Activated CD8-positive, alpha-beta memory T cell treated with anti-CD3 and anti-CD28 coated beads for 1 hour (primary cell): ENCODE measurements at places on chromosomes 6 and 20.

DNA sequence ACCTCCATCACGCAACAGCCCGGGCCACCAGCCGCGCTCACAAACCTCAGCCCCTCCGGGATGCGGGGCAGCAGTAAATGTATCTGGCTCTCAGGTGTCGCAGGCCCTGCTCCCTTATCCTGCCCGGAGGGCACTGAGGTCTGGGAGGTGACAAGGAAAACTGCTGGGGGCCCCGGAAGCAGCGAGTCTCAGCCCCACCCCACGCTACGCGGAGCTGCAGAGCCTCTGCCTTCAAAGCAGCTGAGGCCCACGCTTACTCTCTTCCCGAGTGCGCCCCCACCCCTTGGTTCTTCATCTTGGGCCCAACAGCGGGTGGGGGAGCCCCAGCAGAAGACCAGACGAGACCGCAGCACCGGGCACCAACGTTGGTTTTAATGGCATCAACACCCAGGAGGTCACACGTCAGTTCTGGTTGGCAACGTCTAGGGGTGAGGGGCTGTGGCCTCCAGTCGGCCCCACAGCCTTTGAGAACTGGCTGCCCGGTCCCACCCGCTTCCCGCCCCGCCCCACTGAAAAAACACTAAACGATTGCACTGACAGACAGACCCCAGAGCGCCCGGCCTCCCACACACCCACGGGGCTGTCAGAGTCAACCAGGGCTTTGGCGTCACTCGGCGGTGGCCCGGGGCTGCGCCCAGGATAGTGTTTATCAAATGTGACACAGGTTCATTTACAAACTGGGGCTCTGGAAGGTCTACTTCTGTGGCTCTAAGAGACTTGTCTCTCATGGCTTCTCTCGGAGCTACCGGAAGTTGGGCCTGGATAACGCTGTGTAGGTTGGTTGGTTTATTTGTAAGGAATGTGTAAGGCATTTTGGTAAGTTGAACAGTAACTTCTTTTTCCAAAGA, 43.7 kb downstream of the DSTN start:
- no peak for DNase-seq

GRCh38 chr6:118356054-118356453, 192.0 kb upstream of the PLN start:
- DNase-seq, result no peak

DNA sequence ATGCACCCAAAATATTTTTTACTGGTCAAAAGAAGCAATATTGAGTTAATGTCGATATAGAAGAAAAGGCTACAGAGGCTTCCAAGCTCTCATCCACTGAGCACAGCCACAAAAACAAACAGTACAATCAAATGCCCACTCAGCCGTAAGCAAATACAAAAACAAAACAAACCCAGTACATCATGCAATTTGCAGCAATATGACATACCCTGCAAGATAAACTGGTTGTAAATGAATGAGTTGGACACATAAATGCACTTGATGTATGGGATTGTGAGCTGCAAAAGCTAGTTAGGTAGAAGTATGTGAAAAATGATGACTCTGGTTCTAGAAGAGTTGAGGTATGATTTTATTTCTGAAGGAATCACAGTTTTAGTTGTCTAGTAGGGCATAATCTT, 83.9 kb downstream of the SESN1 start:
- no peak for DNase-seq

DNA sequence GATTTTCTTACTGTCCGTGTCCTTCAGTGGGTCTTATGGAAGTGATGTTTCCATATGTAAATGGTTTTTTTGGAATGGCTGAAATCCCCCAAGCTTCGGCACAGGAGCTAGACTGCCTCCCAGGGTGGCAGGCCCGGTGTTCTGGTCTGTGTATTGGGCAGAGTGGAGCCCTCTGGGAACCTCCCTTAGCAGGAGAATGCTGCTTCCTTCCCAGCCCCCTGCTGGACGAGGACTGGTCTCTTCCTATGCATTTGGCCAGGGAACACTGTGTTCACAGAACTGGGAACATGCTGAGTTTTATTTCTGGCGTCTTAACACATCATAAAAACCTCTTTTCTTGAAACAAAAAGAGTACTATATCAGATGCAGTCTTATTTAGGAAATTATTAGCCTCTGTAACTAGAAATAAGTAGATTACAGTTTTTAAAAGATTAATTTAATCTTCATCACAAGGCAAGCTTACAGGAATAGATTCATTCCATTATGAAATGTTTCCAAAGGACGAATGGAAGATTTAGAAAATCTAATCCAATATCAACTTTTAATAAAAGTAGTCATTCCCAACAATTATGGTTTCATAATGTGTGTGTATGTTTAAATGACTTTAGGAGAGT, 56.6 kb downstream of the SYTL3 start:
- DNase-seq, result no peak

DNA sequence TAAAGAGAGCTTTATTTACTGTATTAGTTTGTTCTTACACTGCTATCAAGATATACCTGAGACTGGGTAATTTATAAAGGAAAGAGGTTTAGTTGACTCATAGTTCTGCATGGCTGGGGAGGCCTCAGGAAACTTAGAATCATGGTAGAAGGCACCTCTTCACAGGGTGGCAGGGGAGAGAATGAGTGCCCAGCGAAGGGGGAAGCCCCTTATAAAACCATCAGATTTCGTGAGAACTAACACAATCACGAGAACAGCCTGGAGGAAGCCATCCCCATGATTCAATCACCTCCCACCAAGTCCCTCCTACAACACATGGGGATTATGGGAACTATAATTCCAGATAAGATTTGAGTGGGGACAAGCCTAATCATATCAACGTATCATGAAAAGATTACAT, 27.2 kb downstream of the ARID1B start:
- DNase-seq, result no peak

DNA sequence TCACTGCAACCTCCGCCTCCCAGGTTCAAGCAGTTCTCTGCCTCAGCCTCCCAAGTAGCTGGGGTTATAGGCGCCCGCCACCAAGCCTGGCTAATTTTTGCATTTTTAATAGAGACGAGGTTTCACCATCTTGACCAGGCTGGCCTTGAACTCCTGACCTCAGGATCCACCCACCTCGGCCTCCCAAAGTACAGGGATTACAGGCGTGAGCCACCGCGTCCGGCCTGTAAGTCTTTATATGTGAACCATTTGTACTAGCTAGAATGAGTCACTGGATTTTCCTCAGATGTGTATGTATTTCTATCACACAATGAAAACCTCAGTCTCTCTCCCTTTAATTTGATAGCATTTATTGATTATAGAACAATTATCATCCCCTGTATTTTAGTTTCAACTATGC, 34.0 kb downstream of the ITCH start:
- DNase-seq, result no peak

- no peak for DNase-seq
Measured at GRCh38 chr20:33948480-33948879, 45.2 kb upstream of the RALY start.

DNA sequence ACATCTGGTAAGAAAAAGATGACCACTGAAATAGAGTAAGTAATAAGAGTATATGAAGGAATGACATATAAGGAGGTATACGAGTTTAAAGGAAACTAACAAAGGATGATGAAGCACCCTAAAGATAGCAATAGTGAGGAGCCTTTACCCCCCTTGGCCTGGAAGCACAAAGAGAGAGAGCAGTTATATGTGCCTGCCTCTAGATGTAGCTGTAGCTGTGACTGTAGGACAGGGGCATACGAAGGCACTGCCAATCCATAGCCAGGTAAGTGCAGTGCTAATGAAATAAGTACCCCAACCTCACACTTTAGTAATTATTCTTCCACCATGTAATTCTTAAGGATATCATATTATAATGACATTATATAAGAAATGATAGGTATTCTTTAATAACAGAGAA, 90.1 kb upstream of the FKBP1C start:
- DNase-seq, result no peak

- no peak for DNase-seq
Measured at GRCh38 chr20:11076434-11077105, 402.8 kb upstream of the JAG1 start.

- no peak for DNase-seq
Measured at GRCh38 chr6:123420512-123420911, 216.2 kb downstream of the TRDN start.

- no peak for DNase-seq
Measured at GRCh38 chr6:138416206-138416605, 12.2 kb downstream of the HEBP2 start.

- DNase-seq, result no peak
Measured at GRCh38 chr6:105038259-105038658, 81.4 kb downstream of the LIN28B start.

DNA sequence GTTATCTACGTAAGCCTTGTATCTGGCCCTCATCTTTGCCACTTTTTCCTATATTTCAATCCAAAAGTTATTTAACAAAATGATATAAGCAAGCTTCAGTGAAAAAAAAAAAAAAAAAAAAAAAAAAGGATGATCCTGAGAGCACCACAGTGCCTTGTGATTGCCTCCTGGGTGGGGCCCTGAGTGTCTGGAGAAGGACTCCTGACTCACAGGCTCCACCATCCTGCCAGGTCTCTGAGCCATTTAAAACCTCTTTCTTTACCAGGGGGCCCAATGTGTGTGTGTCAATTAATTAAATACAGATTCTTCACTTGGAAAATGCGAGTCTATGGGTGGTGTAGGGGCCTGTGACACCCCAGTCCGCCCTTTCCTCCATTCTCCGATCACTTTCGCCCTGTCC, 105.2 kb downstream of the SMOC2 start:
- DNase-seq, result no peak

DNA sequence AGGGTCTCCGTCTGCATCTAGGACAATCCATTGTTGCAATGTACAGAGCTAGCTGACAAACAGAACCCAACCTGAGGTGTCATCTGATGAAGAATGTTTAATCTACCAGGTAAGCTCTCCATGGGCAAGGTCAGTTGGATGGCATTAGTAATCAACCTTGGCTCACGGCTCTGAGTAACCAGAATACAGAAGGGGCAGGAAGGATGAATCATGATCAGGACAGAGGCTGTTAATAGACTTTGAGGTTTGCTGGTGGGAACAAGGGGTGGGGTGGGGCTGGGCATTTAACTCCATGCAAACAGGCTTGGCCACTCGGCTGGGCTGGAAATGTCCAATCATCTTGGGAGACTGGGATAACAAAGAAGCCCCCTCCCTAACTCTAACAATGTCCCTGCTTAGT, 77.1 kb upstream of the MRPS10 start:
- DNase-seq, result no peak
